Dermis microvascular lymphatic vessel endothelial cell (primary cell): ENCODE measurements at places on chromosomes 16 and 17.

DNA sequence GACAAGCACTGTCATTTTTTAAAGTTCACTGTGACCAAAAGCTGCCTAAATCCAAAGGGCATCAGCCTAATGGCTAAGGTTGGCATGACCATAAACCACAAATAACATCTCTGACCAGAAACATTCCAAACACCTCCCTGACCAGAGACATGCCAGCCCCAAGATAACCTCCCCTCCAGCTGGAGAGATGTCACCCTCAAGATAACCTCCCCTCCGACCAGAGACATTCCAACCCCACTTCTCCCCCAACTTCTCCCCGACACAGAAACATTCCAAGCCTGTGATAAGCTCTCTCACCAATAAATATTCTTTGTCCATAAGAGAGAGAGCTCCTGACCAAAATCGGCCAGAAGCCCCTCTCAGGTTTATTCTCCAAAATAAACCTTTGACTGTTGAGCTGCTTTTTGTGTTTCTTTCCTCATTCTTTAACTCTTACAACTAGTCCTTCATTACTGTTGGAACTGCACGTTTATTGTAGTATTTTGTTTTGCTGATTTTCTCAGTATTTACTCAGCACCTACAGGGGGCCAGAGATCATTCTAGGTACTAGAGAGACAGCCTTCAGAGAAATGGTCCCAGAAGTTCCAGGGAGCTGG is 325.6 kb downstream of the SLC39A11 start:
- no peak for DNase-seq

DNA sequence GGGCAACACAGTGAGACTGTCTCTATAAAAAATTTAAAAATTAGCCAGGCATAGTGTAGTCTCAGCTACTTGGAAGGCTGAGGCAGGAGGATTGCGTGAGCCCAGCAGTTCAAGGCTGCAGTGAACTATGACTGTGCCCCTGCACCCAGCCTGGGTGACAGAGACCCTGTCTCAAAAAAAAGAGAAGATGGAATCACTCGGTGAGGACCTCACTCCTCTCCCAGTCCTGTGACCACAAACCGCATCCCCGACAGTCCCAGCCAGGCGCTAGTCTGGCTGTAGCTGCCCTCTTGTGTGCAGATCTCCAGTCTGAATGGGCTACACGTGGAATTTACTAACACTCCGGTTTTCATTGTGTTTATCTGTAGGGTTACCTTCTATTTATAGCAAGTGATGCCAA is 11.1 kb downstream of the DEXI start:
- no peak for DNase-seq

GRCh38 chr16:48574766-48575165 is 35.2 kb downstream of the N4BP1 start:
- DNase-seq = no peak

- peak; percentile 84 for DNase-seq
These were observed 6.1 kb downstream of the SSTR5 start for GRCh38 chr16:1078579-1079021.

GRCh38 chr16:919658-920050 is 51.1 kb downstream of the LMF1 start:
- no peak for DNase-seq

DNA sequence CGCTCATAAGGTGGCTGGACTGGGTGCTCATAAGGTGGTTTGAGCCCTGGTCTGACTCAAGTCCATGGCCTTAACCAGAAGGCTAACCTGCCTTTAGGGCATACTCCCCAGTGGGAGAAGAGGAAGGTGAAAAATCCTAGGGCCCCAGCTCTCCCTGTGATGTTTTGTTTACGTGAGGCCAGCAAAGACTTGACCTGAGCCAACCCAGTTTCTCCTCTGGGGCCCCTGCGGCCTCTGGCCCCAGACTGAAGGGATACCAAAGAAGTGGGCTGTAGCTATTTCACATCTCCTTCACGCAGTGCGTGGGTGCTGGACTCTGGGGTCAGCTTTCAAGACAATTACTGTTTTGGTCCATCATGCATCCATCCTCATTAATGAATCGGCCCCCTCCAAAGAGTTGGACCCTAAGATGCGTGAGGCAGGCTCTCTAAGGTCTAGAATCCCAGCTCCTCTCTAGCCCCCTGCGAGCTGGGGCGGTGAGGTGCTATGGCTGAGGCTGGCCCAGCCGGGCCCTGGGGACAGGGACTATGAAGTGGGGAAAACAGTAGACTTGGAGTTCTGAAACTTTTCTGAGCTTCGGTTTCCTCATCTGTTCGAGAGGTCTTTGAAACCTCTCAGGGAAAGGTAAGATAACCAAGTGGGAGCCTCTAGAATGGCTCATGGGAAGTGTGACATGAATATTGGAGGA is 1.5 kb downstream of the SH2B1 start:
- no peak for DNase-seq

DNA sequence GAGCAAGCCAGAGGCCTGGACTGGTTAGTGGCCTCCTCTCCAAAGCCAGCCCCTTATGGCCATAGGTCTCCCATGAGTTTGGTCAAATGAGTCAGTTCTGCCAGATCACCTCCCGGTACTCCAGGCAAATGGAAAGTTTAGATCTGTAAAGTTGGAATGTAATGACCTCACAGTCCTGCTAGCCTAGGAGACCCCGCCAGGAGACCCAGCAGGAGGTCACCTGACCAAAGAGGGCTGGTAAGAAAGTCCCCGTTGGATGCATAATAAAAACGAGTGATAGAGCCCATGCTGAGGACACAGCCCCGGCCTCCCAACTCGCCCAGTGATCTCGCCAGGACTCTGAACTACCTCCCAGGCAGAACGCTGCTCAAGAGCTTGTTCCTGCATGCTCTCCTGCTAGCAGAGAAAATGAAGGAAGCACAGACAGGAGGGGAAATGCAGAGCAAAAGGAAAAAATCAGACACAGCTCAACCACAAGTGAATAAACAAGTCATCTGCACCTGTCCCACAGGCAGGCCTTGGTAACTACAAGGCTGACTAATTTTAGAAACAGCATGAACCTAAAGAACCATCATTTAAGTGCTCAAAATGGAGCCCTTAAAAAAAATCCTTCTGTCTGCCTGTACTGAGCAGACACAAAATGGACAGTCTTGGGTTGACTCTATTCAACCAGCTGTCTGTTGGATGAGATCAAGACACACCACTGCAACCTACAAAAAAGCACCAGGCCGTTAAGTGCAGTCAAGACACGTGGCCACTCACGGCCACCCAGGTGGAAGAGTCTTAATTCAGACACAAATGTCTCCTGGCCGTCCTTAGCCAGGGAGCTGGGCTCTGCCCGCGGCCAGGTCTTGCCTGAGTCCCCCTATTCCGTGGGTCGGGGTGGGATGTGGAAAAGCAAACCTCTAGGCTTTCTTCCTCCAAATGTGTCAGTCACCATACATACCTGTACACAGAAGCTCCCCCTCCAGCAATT is 9.2 kb downstream of the CDIP1 start:
- DNase-seq = peak; percentile 37

DNA sequence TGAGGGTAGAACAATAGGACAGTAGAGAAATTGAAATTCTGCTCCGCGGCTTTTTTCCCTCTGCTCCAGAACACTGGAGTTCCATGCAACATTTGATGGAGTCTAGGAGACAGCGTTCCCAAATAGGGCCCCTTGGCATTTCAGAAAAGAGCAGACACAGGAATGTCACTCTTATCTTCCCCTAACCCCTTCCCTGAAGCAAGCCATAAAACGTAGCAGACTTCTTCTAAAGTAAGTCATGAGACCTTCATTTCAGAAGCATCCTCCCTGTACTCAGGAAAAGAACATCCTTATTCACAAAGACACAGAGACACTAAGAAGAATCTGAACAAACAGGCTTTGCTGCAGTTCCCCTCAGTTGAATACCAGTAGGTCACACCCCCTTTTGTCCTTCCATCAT is 296.1 kb upstream of the SOX9 start:
- no peak for DNase-seq

- no peak for DNase-seq
These were observed 30.2 kb downstream of the SPNS3 start for GRCh38 chr17:4463818-4464476.

DNA sequence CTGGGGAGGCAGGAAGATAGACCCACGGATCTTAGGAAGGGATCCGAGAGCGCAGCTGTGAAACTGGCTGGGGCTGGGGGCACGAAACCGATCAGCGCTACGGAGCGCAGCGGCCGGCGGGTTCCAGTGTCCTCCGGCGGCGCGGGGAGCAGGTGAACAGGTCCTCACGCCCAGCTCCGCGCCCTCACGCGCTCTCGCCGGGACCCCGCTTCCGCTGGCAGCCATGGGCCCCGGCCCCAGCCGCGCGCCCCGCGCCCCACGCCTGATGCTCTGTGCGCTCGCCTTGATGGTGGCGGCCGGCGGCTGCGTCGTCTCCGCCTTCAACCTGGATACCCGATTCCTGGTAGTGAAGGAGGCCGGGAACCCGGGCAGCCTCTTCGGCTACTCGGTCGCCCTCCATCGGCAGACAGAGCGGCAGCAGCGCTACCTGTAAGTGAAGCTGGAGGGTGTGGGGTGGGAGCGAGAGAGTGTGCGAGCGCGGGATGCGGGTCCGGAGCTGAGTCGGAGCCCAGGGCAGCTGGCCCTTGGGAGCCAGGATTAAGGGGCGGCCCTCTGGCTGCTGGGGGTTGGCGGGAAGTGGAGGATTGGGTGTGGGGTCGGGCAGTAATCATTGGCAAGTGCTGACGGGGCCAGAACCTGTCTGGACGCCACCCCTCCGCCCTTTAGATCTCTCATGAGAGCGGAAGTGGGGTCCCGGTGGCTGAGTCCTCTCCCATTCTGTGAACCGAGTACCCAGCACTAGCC is 479 bp downstream of the ITGA3 start:
- peak; percentile 77 for DNase-seq

DNA sequence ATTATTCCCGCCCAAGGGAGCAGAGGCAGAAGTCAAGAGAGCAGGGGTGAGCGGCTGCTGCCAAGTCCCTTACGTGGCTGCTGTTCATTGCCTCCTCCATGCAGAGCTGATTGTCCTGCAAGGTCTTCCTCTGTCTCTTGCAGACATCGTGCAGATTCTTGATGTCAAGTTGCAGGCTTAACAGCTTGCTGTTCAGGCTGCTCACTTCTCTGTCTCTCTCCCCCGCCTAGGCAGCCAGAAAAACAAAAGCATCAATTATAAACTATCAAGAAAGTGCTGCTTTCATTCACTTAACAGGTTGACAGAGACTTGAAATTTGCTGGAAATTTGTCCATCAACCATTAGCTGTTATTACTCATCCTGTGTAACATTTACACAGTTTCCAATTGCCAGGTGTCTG is 7.3 kb downstream of the PMFBP1 start:
- DNase-seq = no peak

- no peak for DNase-seq
These were observed 3.7 kb upstream of the ZNF19 start for GRCh38 chr16:71492786-71493185.

- no peak for DNase-seq
These were observed 21.4 kb upstream of the TIMP2 start for GRCh38 chr17:78946631-78947030.

GRCh38 chr17:77151186-77151585 is 10.4 kb downstream of the SEC14L1 start:
- DNase-seq = no peak
